ENCODE measurements at places on chromosomes 12 and 14. TPM values are rescaled to one million over a fixed set of nuclear protein-coding genes. Genes with fewer than 3 reads are reported as not detected.

TAS2R42 gene
- total RNA-seq = not detected

LRIG3 gene
- total RNA-seq = 56.5 TPM

DNA sequence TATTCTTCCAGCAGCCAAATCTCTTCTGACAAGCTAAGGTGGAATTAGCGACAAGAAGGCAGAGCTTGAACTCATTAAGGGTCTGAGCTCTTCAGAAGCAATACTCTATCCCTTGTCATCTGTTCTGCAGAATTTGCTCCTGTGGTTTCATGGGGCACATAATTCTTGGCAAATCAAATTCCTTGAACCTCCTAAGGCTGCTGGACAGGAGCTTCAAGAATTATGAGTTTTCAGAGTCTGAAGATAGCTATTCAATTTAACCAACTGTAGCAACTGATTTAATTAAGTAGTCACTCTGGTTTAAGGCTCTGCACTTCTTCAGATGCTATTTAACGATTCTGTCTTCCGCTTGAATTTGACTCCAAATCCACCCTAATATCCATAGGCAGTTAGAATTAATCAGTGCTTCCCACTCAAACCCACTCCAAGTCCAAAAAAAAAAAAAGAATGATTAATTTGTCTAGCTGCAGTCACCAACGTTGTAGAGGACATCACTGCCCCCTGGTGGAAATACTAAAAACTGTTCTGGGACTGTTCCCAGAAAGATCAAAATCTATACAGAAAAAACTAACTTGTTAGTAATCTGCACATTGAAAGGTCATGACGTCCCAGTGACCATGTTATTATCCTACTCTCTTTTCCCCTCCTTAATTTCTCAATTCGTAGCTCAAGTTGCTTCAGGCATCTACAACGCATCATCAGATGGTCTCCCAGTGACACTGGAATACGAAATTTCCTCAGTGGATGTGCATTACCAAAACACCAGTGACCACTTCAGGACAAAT lies 169.9 kb downstream of the KIF21A start:
- DNase-seq = no peak

DNA sequence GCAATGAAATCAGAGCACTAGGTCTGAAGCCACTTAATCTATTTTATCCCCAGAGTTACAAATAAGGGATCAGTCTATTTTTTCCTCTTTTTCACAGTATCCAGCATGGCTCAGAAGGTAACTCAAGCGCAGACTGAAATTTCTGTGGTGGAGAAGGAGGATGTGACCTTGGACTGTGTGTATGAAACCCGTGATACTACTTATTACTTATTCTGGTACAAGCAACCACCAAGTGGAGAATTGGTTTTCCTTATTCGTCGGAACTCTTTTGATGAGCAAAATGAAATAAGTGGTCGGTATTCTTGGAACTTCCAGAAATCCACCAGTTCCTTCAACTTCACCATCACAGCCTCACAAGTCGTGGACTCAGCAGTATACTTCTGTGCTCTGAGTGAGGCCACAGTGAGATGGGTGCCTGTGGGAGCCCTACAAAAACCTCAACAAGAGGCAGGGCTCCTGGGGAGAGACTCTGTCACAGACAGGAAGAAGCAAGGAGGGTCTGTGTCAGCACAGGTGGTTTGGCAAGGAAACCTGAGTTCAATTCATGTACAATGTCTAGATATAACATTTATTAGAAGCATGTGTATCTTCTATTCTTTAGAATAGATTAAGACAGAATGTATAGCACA lies 334.3 kb upstream of the OR4E1 start:
- DNase-seq = no peak

DNA sequence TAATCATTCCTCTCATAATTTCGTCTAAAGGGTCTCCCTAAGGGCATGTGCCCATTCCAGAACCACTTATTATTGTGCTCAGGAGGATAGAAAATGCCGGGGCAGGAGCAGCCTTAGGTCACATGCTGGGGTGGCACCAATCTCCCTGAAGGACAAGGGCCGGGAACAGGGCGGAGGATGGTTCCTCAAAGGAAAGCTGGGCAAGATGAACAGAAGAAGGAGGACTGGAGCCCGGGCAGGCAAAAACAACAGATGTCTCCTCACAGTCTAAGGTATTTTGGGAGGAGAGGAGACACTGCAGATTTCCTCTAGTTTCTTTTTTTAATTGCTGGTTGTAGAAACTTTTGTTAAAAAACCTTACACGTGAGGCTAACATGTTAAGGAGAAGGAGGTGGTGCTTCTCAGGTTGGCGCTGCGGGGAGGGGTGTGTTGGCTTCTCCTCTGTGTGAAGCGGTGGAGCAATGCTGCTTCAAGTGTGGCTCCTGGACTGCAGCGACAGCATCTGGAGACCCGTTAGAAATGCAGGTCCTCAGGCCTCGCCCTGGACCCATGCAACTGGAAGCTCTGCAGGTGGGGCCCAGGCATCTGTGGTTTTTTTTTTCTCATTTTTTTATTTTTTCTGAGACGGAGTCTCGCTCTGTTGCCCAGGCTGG lies 164.8 kb downstream of the AACS start:
- no peak for DNase-seq

DNA sequence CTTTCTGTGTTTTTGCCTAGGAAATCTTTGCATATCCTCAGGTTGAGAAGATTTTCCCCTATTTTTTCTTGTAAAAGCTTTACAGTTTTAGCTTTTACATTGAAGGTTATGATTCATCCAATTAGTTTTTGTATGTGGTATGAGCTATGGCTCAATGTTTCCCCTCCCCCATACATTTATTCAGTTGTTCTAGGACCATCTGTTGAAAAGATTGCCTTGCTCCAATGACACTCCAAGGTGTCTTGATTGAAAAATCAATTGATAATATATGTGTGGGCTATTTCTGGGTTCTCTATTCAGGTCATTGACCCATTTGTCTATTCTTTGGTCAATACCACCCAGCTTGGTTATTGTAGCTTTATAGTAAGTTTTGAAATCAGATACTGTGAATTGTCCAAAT lies 42.6 kb downstream of the LRTM2 start:
- DNase-seq = no peak

DNA sequence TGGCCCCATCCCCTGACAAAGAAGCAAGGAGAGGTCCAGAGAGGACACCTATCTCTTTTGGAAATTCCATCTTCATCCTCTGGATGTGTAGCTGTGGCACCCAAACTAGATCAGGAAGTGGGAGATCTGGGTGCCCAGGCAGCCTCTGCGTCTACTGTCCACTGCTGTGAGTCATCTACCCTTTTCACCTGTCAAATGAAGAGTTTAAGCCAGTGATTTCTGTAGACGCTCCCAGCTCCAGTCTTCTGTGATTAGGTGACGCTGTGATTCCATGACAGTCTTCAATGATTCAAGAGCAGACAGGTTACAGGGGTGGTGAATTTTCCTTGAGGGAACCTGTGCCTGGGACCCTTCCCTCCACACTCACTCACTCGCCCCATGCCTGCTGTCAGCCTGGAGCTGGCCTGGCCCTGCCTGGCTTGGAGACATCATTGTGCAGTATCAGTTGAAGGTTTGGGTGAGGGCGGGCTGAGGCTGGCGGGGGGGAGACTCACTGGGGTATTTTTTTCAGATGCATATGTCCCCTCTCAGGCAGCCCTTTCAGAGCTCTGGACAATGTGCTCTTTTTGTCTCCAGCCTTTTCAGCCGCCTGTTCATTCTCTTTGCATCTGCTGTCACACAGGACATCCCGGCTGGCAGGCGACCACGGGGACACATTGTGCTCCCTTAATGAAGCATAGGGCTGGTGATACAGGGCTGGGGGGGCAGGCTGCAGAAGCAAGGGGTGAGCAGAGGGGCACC lies 56.8 kb upstream of the PARP11 start:
- DNase-seq = no peak

DNA sequence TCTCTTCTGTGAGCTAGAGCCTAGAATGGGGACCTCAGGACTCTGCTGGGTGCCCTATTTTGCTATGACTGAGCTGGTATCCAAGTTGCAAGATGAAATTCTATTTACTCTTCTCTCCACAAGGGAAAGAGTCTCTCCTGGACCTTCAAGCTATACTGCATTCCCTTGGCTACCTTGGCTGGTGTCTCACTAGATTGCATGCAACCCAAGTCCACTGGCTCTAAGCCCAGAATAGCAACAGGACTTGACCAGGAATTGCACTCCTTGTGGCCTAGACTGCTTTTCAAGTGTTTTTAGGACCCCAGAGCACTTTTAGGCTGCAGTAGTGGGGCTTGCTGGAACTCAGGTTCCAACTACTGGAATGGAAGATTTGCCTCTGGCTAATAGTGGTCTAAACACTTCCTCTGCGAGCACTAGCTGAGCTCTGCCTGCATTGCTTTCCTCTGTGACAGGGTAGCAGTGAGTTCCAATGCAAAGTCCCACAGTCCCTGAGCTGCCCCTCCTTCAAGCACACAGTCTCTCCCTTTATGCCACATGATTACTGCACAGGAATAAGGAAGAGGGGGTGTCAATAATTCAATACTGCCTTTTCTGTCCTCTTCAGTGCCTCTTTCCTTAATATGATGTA lies 1009.1 kb upstream of the FLRT2 start:
- no peak for DNase-seq

DNA sequence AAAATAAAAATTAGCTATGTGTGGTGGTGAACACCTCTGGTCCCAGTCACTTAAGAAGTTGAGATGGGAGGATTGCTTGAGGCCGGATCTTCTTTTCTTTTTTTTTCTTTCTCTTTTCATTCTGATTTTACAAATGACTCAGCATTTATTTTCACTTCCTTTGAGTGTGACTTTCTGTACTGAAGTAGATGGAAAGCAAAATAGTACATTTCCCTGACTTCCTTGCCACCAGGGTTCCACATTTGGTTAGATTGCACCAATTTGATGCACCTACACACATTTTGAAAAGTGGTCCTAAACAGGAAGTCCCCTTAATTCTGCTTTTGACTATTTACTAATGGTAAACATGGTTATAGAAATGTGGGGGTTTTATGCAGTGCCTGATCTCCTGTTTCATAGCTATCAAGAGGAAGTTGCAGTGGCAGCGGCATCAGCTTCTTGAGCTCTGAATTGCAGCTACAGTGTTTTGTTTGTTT lies 13.0 kb upstream of the LEMD3 start:
- no peak for DNase-seq

DNA sequence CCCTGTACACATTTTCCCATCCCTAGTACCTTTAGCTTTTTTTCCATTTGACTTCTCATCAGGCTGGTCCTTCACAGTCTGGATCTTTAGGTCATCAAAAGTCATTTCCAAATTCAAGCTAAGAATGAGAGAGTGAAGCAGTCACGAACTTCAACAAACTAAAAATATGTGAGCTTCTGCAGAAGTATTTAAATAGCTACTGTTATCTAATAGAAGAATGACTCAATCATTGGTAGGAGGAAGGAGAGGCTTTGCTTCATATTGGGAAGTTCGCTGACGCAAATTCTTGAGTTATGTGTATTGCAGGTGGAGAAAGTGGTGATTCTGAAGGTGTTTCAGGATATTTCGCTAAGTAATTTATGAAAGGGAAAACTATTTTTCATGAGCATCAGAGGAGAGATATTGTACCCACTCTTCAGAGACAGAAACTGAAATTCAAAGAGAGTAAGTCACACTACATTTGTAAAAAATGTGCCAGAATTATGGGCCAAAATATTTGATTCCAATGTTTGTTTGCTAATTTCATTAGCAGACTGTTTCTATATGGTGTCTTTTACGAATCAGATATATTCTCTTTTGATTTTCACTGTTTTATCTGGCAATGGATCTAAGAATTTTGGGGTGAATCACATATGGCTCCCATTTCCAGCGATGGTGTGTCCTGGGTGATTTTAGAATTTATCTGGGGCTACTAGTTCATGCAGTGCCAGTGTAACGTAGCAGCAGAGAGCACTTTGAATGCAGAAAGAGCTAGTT lies at the start of gene OLR1:
Gene OLR1 (minus strand): TSS at position 160 of the 756 bp plus-strand sequence. CDS start 55 bp downstream, at position 105.
- no peak for DNase-seq

DNA sequence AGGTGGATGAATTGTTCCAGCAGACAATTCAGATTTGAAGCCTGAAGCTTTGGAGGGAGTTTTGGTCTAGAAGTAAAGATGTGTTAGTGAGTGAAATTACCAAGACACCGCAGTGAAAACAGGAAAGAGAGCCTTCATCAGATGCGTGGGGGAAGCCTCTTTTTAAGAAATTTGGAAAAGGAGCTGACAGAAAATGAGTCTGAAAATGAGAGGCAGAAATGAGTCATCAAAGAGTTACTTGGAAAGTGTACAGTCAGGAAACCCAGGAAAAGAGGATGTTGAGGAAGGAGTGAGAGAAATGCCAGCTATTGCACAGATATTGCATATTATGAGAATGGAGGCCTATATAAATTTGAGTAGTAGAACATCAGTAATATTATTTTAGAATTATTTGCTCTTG lies 520.7 kb downstream of the NRXN3 start:
- DNase-seq = no peak

GRCh38 chr12:117853600-117853999 lies 115.2 kb downstream of the KSR2 start:
- DNase-seq = no peak

- no peak for DNase-seq
Observed at GRCh38 chr12:39348941-39349626, 93.8 kb downstream of the KIF21A start.

GRCh38 chr14:65772921-65773574 lies 360.5 kb downstream of the FUT8 start:
- no peak for DNase-seq

DNA sequence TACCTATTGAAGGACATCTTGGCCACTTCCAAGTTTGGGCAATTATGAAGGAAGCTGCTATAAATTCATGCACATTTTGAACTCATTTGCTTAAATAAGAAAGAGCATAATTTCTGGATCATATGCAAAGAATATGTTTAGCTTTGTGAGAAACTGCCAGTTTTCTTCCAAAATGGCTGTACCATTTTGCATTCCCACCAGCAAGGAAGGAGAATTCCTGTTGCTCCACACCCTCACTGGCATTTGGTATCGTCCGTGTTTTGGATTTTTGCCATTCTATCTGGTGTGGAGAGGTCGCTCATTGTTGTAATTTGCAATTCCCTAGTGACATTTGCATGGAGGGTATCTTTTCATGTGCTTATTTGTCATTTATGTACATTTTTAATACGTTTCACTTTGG lies 339.3 kb downstream of the DAD1 start:
- DNase-seq = no peak

DNA sequence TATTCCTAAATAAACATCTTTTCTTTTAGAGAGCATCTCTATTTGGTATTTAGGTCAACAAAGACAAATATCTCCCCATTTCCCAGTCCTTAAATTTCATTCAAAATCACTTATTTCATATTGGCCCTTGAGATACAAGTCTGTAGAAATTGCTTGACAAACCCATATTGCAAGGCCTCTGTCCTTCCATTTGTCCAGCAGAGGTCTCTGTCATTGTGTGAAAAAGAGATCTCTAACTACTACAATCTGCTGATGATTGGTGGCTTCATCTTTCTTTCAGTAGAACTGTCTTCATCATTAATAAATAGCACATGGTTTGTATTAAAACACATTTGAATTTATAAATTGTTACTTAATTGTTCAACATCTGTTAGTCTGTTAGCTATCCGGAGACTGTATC lies 252.6 kb downstream of the ACSS3 start:
- DNase-seq = no peak

GRCh38 chr12:113980537-113981337 lies 14.6 kb upstream of the RBM19 start:
- no peak for DNase-seq

DNA sequence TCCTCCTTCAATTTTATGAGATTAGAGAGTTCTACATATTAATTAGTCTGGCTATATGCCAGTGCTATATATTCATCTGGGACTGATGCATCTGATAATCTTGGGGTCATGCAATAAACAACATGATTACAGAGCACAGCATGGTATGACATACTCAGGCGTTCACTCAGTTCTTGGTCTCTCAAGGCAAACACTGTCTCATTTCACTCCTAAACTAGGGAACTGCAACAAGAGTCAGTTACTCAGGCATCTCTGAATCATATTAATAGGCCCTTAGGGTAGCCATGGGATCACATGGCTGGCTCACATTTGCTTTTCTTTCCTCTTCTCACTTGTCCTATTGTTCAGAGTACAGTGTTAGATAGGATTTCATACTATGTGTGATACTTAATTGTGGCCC lies 91.8 kb upstream of the TMEM260 start:
- no peak for DNase-seq

Data from suprapubic skin (tissue), 4 donors.